ENCODE measurements at places on chromosomes 7 and 10.

DNA sequence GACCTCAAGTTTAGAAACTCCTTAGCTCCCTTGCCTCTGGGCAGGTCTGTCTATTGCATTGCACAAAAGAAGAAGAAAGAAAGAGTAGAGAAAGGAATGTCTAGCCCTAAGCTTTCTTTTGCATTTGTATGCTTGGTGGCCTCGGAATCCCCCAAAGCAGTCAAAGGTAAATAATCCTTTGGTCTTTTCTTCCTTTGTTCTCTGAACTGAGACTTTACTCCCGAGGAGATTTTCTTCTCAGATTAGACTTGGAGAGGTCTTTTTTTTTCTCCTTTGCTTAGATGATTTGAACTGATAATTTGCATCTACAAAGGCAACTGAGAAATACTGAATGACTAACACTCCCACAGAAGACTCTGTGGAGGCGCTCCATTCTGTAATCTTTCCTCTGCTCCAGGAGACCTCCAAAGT lies 93.2 kb downstream of the AKR1D1 start:
- no peak for DNase-seq

- DNase-seq = no peak
Observed at GRCh38 chr7:55046582-55047342, 27.9 kb downstream of the EGFR start.

- no peak for DNase-seq
Observed at GRCh38 chr10:97312897-97313296, 6.2 kb upstream of the FRAT1 start.

DNA sequence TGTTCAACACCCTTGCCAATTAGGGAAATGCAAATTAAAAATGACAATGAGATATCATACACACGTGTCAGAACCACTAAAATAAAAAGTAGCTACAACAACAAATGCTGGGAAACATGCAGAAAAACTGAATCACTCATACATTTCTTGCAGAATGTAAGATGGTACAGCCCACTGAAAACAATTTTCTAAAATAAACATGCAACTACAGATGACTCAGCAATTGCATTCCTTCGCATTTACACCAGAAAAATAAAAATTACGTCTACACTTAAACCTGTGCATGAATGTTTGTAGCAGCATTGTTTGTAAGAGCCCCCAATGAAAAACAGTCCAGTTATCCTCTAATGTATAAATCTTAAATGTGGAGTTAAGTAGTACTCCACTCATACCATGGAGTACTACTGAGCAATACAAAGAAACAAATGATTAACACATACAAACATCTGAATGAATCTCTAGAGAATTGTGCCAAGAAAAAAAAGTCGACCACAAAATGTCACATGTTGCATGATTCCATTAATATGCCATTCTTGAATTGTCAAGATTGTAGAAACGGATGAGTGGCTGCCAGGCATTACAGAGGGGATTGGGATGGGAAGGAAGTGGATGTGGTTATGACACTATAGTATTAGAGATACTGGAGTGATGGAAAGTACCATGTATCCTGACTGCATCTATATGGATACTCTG lies 134.6 kb upstream of the NPSR1 start:
- no peak for DNase-seq

- no peak for DNase-seq
Observed at GRCh38 chr7:24501009-24501408, 72.2 kb upstream of the PALS2 start.

DNA sequence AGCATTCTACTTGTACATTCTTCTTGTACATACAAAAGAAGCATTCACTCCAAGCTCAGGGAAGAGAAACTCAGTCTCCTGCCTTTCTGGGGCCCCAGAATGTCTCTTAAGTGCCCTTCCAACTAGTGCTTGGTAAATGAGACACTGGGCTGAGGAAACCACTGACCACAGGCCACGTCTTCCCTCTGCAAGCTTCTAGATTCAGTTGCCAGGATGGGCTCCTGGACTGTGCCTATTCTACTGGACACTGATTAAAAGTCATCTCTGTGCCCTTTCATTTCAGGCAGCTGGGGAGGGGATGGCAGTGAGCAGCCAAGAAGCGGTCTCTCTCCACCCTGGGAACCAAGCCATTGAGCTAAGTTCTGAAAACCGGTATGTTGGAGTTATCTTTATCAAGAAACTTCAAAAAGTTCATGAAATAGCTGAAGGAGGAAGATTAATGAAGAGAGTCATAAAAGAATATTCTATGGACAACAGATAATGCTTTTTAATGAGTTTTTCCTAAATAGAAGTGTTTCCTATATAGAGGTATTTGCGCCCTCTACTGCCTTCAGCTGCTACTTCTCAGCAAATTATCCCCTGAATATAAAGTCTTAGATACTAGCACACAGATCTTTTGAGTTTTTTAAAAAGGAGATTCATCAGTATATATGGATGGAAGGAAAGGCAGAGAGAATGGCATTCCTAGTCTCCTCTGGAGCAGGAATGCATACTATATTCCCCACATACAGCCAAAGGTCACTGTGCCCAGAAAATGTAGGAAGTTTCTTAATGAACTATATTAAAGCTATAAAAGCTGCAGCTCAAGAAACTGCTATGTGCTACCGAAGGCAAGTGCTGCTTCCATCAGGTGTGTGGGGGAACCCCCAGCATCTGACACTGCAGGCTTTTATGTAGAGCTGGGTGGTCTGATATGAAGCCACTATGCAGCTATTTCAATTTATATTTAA lies 8.4 kb upstream of the IFIT1B start:
- no peak for DNase-seq

DNA sequence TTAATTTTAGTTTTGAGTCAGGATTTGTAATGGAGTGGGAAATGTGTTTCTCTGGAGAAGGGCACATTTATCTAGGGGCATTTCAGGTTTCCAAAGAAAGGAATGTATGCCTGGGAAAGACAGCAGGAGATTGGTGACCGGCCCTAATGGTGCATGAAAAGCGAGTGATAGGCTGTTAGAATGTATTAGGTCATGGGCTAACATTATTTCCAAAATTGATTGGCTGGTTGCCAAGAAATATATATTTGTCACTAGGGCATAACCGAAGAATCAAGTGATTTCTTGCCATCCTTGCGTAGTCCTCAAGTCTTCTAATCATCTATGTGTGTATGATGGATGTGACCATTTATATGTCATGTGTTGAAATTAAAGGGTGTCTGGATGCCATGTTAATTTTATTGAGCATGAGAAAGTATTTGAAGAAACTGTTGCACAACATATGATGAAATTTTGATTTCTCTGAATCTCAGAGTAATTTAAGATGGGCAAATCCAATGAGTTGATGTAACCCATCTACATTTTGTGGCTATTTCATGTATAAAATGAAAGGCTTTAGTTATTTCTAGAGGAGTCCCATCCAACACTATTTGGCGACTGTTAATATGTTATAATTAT lies 248.4 kb downstream of the BMPER start:
- DNase-seq = no peak

DNA sequence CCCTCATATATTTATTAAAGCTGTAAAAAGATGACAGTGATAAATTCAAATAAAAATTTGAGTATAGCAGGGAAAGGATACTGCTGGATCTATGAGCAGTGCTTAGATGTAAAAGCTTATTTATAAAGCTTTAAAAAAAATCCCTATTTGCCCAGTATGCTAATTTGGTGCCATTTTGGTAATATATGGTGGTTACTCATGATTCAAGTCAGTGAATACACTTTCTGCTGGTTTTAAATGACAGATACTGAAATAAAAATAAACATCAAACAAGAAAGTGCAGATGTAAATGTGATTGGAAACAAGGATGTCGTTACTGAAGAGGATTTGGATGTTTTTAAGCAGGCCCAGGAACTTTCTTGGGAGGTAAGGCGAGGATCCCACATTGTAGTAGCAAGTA lies 134.4 kb upstream of the SAMD8 start:
- no peak for DNase-seq

DNA sequence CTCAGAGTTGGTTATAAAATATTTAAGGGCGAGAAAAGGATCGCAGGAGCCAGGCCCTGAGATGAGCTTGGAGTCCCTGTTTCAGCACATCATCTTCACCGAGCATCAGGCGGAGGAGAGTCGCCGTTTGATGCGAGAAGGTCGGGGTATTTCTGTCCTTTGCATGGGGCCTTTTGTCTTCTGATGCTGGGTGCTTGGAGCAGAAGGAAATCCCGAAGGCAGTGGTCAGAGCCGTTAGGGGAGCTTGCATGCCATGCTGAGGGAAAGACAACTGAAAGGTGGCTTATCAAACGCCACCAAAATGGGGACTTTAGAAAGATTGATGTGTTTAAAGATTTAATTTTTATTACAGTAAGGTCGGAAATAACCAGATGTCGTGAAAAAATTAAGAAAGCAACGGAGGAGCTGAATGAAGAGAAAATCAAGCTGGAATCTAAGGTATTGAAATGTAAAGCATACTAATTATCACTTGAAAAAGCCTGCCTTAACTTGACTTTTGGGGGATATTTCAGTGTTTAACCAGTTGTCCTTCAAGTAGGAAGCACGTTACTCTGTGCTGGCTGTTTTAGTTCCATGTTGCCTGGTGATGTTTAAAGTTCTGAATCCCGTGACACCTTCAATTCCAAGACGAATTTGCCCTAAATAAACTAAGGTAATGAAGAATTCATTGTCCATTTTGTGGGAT lies 845 bp downstream of the CCDC172 start:
- no peak for DNase-seq

GRCh38 chr7:95026421-95027072 lies 119.2 kb downstream of the PPP1R9A start:
- no peak for DNase-seq

DNA sequence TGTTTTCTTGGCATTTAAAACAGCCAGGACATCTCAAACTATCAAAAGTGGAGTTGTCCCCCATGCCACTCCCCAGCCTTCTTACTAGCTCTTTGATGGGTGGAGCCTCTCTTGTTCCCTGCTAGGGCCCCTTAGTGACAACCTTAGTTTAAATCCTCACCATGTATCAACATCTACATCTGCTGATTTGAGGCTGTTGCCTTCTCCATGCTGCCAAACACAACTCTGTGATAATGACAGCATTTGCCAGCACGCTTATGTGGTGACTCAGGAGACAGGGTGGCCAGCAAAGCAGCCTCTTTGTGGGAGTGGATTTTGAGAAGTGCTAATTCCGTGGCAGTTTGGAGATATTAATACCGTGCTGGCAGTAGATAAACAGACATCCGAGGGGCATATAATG lies 145.4 kb downstream of the LRRC4 start:
- no peak for DNase-seq

GRCh38 chr10:85032981-85033380 lies 704.6 kb downstream of the CCSER2 start:
- no peak for DNase-seq

GRCh38 chr10:89734616-89735015 lies 33.2 kb downstream of the KIF20B start:
- no peak for DNase-seq

DNA sequence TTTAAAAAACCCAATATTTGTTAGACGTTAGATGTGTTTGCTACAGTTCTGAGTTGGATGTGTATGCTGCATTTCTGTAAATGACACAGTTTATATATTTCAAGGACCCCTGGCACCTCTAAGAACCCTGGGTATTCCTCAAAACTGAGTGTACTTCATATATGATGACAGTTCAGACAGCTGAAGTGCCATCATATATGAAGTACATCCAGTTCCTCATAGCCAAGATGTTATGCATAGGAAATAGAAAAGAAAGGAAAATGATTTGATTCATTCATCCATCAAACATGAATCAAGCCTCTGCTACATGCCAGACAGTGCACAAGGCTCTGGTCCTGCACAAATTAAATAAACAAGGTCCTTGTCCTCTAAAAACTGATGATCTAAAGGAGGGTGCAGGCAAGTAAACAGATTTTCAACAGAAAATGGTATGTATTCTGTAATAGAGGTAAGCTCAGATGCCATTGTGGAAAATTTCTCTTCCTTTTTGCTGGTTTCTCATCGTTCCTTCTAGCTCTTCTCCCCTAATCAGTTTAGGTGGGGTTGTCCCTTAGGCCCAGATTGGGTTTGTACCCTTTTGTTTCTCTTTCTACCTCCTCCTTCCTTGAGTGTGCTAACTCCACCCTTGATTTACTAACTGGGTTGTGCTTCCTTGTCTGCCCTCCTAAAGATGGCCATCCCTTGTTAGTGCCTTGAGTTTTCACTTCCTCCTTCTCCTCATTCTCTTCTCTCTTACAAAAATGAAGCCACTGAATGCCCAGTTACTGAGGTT lies 25.3 kb upstream of the SMIM30 start:
- no peak for DNase-seq

DNA sequence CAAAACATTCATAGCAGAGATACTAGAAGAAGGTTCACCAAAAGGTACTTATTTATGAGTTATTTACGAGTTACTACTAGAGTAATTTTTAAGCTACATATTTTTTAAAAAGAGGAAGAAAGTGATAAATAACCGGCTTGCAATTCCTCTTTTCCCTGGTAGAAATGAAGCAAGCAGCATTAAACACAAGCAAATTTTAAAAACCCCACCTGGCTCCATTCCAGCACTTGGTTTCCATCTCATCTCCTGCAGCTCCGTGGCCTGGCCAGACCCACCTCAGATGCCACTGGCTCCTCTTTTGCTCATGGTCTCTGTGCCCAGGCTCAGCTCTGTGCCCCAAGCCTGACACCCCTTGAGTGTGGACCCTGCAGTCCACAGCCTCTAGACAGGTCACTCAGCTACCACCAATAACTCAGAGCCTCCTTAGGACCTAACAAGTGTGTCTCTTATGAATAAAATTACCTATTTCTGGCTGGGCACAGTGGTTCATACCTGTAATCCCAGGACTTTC lies 479.5 kb downstream of the TNS3 start:
- DNase-seq = no peak

DNA sequence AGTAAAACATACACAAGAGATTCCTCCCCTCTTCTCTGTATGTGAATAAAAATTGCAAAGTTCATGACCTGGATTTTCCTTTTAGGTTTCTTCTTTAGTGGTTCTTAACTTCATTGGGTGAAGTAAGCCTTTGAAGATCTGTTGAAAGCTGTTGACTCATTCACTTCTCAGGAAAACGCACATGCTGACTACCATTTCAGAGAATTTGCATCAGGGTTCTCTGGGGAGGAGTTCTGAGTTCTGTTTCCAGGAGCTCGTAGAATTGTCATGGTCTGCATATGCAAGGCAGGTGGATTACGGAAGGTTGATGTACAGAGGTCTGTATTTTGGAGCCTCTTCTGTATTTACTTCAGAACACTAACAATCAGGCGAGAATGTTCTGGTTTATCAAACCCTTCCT lies 962 bp upstream of the SLC26A4 start:
- DNase-seq = no peak

- no peak for DNase-seq
Observed at GRCh38 chr7:11473807-11474424, 358.1 kb downstream of the THSD7A start.

DNA sequence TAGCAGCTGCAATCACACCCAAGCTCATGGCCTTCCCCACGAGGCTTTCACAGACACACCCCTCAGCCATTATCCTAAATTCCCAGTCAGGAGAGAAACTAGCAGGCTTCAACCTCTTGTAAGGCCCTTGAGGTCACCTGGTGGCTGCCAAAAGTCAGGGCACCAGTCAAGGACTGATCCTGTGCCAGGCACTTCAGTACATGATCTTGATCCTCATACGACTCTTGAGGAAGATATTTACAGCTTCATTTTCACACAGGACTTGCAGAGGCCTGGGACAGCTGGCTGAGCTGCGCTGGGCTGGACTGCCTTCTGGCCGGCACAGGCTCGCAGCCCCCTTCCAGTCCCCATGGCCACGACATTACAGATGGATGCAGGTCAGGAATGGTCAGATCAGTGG lies 8.8 kb downstream of the PDAP1 start:
- no peak for DNase-seq
